ENCODE measurements at places on chromosomes 6 and 20.

- peak; percentile 61 for DNase-seq
These were observed 38.8 kb upstream of the FOXA2 start for GRCh38 chr20:22623211-22623610.

- DNase-seq: no peak
These were observed 16.3 kb downstream of the SAMD3 start for GRCh38 chr6:130206479-130206878.

DNA sequence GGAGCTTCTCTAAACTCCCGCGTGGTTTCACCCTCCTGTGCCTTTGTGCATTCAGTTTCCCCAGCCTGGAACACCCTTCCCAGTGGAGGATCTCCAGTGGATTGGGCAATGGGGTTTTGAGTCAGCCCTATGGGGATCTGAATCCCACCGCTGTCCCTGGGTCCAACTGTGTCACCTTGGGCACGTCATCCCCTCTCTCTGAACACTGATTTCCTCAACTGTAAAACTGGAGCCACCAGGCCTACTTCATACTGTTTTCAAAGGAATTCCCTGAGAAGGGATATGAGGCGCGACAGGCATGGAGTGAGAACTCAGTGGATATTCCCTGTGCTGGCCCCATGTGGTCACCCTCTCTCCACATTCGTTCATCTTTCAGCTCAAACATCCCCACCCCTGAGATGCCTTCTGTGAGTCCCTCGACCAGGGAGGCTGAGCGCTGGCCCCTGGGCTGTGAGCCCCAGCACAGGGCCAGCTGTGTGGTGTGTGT lies 25.7 kb downstream of the MAFB start:
- DNase-seq: no peak

GRCh38 chr6:113594726-113595125 lies 262.4 kb upstream of the MARCKS start:
- peak; percentile 42 for DNase-seq

DNA sequence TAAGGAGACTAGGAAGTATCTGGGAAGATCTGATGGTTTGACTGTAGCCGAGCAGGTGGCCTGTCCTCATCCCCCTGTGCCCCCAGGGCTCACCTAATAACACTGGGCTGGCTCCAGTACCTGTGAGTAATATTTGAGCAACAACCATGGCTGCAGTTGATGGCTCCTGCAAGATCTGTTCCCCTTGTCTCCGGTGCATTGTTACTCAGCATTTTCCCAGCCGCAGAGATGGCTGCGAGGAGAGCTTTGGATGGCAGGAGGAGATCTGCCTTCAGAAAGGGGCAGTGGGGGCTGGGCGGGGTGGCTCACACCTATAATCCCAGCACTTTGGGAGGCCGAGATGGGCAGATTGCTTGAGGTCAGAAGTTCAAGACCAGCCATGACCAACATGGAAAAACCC lies 39.3 kb downstream of the PTK7 start:
- peak; percentile 94 for DNase-seq

- peak; percentile 72 for DNase-seq
These were observed 106.5 kb upstream of the LAMP5 start for GRCh38 chr20:9407805-9408421.

DNA sequence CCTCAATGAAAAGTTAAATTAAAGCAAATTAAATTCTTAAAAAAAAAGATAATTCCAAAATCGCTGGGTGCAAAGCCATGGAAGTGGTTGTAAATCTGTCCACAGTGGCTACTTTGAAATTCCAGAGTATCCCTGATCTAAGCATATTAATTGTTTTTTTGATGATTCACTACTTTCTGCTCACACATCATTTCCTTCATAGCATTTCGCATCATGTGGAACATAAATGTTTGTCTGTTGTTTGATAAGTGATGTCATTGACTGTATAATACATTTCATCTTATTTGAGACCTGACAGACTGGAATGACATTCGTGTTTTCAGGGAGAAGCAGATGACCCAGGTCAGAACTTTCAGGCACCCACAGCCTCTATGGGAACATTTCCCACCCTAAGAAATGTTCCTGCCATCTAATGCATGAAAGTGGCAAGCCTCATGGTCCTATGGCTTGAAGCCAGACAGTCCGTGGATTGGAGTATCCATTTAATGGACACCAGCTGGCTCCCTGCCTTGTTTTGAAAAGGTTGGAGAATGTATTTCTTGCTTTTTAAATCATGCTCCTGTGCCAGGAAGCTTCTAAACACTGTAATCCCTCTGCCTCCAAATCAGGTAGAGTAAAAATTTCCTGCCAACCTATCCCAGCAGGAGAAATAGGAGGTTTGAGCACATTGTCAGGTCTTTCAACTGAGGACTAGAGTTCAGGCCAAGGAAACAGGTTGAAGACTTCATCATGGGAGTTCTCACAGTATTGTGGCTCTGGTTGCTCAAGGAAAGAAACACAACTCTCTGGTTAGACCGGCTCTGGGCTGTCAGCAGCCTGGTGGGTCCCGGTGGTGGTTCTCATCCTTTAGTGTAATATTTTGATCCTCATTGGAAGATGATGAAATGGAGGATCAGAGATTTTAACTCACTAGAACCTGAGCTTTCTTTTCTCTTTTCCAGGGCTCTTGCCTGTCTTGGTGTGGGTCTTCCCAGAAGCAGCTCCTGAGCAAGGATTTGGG lies 157.9 kb downstream of the SLC24A3 start:
- DNase-seq: no peak

DNA sequence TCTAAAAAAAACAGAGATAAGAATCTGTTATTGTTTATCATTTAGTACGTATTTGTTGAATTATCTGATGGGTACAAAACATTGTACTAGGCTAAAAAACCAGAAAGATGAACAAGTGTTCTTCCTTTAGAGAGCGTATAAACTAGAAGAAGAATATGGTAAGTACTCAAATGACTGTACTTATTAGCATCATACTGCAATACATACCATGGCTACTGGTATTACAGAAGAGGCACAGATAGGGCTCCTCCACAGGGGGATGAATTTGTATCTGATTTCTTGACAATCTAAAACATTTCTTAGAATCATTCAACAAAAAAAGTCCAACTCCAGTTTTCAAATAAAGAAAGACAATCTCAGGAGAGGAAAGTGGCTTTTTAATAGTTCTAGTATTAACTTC lies 118.0 kb upstream of the THEMIS start:
- no peak for DNase-seq

DNA sequence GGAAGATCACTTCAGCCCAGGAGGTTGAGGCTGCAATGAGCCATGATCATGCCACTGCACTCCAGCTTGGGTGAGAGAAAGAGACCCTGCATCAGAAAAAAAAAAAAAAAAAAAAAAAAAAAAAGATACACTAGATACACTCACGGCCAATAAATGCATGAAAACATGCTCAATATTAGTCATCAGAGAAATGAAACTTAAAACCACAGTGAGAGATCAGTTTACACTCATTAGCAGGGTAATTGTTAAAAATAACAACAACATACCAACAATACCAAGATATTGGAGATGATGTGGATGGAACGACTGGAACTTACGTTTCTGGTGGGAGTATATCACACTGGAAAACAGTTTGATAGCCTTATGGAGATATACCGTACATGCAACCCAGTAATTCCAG lies 29.9 kb downstream of the HS3ST5 start:
- no peak for DNase-seq

GRCh38 chr6:13767121-13767808 lies 47.1 kb downstream of the MCUR1 start:
- no peak for DNase-seq

GRCh38 chr20:22402550-22402949 lies 181.8 kb downstream of the FOXA2 start:
- DNase-seq: no peak

DNA sequence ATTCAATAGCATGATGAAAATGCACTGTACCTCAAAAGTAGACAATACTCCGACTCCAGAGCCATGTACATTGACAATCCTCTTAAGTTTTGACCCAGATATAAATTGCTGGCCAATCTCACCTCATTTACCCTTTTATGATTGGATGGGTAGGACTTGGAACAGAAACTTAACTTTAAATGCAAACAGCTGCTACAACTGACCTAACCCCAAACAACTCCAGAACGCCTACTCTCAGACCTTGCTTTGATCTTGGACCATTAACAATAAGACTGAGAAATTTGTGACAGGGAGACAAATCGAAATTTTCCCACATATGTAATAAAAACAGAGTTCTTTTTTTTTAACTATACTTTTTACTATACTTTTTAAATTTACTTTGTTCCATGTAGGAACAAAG lies 200.5 kb upstream of the MCHR2 start:
- DNase-seq: no peak

GRCh38 chr6:1527073-1527457 lies 82.7 kb upstream of the FOXC1 start:
- peak; percentile 34 for DNase-seq

- no peak for DNase-seq
These were observed 38.7 kb upstream of the SLC17A4 start for GRCh38 chr6:25715794-25716193.

DNA sequence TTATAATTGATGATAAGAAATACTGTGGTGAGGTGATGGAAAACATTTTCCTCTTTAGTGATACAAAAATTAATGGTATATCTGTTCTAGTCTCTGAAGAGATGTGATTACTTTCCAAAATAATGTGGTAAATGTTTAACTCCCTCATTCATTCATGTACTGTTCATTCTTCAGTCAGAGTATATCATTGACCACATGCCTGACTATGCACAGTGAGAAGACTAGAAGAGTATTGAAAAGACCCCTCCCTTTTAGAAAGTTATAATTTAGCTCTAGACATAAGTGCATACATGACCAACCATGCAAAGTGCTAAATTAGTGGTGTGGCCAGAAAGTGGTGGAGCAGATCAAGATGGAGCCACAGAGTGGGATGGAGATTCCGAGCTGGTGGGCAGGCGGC lies 133.0 kb downstream of the CLIC5 start:
- no peak for DNase-seq

DNA sequence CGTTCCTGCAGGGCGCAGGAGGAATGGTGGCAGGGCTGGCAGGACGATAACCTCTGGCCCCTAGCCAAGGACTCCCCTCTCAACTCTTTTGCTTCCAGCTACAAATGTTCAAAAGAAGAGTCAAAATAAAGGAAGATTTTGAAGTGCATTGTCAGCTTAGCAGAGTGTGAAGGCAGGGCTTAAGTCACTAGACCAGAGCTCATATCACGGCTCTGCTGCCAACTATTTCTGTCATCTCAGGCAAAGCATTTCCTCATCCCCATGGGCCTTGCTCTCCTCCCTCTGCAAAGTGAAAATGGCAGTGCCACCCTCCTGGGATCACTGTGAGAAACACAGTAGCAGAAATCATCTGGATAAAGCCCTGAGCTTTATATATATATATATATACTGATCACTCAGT lies 36.7 kb downstream of the CFAP61 start:
- DNase-seq: no peak

GRCh38 chr6:29129326-29130012 lies 21.6 kb downstream of the OR2J3 start:
- no peak for DNase-seq

GRCh38 chr20:63700199-63701050 lies 4.0 kb downstream of the TNFRSF6B start:
- no peak for DNase-seq

GRCh38 chr6:98833307-98834059 lies 891 bp upstream of the POU3F2 start:
- DNase-seq: peak; percentile 19

- no peak for DNase-seq
These were observed 2.5 kb downstream of the MYMX start for GRCh38 chr6:44219053-44219814.

- DNase-seq: no peak
These were observed 26.4 kb downstream of the ARMC2 start for GRCh38 chr6:108874470-108875160.

DNA sequence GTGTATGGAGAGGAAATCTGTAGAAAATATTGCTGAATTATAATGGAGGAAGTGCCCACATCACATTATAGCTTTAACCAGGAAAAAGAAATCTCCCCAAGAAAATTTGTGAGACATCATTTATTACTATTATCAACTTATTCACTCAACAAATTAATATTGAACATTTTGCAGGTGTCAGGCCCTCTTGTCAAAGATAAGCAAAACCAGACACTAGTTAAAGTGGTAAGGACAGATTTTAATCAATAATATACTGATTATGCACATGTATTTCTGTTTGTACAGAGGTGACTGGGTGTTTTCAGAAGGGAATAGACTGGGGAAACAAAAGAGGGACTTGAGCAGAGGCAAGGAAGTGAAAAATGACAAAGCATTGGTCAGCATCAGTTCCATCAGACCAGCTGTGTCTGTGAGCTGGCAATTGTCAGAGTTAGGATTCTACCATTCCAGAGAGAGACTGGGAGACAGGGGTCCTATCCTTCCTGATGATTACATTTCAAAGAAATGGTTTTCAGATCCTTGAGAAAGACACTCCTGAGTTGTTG lies 519.2 kb downstream of the UTRN start:
- DNase-seq: no peak

DNA sequence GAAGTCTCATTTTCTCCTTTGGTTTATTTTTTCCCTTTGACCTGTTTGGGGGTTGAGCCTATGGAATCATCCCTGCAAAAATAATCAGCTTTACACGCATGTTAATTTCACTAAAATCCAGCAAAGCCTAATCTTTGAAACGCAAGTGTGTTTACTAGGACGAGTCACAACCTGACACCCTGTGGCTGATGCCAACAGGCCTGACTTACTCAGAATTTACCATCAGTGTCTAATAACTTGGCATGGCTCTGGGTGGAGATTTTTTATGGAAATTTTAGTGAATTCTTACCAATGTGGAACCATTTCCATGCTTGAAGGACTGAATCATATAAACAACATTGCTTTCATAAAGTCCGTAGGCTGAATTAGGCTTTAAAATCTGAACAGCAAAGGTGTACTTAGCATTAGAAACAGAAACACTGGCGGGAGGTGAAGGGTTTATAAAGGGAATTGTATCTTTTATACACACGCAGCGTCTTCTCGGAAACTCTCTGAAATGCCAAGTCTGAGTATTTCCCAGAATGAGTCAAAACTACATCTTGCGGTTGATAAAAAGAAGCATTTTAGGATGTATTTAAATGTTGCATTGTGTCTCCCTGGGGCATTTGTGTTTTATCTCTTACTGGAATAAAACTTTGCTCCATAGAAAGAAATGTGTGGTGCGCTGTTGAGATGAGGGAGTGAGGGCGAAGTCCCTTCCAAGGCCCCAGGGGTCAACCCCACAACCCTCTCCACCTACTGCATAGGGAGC lies 81.2 kb downstream of the DACT2 start:
- peak; percentile 2 for DNase-seq

- no peak for DNase-seq
These were observed 43.6 kb upstream of the FAM50B start for GRCh38 chr6:3805448-3806123.

- peak; percentile 80 for DNase-seq
These were observed 13.1 kb downstream of the B4GALT5 start for GRCh38 chr20:49700411-49701185.

- no peak for DNase-seq
These were observed 772.8 kb upstream of the MAN1A1 start for GRCh38 chr6:120122401-120122800.

DNA sequence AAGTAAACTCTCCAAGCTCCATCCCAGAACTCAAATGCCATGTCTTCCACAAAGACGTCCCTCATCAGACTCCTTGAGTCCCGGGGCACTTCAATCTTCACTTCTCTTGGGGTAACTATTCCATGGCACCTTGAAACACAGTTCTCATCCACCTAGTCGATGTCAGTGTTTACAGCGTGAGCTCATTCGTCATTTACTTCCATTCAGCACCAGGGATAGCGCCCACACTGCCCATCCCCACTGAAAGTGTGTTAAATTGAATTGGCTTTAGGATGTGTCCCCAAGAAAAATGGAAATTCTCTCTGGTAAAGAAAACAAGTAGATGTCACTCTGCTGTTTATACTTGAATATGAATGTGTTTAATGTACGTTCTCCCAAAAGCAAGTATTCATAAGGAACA lies 31.3 kb downstream of the KCNK15 start:
- DNase-seq: peak; percentile 48

- no peak for DNase-seq
These were observed 7.1 kb downstream of the GJA1 start for GRCh38 chr6:121442576-121442975.

Data from epithelial cell of esophagus (primary cell).